Activated naive CD4-positive, alpha-beta T cell treated with anti-CD3 and anti-CD28 coated beads for 36 hours (primary cell): ENCODE measurements at places on chromosomes 1 and 21.

GRCh38 chr1:229434005-229434640 is at the start of gene ACTA1:
Gene ACTA1, minus strand, starts transcription at chr1:229434094. Its CDS starts 979 bp downstream, at chr1:229433115.
- no peak for DNase-seq

GRCh38 chr1:60600532-60600931 is 481.8 kb upstream of the NFIA start:
- no peak for DNase-seq

DNA sequence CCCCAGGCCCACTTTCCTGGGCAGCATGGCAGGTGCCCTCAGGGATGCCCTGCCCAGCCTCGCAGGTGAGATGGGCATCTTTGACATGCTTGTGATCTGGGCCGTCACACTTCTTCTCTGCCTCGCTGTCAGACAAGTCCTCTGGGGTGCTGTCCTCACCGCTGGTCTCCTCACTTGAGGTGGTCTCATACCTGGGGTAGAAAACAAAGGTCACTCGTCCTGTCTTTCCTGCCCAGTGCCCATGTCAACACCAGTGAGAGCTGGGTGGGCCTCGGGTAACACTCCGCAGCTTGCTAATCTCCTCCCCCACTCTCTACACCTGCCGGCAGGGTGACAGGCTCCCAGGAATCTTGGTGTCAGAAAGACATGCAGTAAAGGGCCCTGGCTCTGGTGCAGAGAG is 50.9 kb downstream of the KANK4 start:
- no peak for DNase-seq

DNA sequence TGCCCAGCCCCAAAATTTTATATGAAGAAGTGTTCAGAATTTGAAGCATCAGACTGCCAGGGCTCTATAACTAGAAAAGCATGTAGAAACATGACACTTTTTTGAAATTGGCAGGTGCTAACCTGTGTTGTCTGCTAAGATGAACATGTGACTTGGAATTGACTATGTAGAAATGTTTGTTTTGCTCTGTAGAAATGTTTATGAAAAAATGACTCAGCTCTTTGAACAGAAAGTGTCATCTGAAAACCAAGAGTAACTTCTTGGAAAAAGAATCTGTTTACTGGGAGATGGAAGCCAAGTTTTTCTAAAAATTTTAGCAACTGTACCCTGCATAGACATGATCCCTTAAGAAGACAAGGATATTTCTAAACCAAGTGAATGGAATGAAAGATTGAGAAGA is 59.2 kb downstream of the LHX9 start:
- DNase-seq: no peak

GRCh38 chr1:174039027-174039426 is 16.9 kb upstream of the RC3H1 start:
- no peak for DNase-seq

- DNase-seq: no peak
Observed at GRCh38 chr1:106748606-106749005, 307.9 kb upstream of the PRMT6 start.

DNA sequence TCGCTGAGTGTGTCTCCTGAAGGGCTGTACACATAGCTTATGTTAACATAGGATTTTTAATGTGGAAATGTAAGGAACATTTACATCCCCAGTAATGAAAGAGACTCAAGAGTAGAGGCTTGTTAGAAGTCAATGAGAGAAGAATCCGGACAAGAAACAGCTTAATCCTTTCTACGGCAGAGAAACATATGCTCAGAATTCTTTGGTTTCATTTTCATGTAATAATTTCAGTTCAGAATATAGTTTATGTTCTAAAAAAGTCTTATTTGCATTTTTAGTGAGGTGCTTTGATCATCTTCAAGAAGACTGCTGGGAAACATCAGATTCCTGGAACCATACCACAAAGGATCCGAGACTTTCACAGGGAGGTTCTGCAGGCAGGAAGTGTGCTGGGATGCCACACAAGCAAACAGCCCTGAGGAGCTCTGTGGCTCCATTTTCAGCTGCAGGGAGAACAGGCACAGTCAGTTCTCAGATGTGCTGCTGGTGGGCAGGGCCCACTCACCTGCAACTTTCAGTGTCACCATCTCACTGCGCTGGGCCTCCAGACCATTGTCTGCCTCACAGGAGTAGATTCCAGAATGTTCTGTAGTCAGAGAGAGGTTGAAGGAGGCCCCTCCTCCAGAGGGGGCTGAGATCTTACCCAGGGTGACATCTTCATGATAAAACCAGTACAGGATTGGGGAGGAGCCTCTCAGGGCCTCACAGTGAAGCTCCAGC is 28.4 kb downstream of the FCRL5 start:
- peak; percentile 21 for DNase-seq

DNA sequence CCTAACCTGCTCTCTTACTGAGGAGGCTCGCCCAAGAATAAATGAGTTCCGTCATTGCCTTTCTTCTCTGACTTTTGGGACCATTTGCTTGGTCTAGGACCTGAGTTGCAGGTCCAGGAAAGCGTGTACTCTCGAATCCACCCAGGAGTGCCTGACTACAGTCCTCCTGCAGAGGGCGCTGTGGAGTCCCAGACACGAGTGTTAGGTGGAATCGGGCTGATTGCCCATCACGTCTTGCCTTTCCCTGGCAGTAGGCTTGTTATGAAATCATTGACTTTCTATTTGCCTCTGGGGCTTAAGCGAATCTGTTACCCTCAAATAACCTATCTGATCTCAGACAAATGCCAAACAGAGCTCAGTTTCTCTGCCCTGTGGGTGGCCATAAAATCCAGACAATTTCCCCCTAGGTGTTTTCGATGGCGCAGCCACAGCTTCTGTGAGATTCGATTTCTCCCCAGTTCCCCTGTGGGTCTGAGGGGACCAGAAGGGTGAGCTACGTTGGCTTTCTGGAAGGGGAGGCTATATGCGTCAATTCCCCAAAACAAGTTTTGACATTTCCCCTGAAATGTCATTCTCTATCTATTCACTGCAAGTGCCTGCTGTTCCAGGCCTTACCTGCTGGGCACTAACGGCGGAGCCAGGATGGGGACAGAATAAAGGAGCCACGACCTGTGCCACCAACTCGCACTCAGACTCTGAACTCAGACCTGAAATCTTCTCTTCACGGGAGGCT is at the start of gene IL20:
TSS of gene IL20 (plus strand) at position 685 of the 733 bp plus-strand sequence. CDS start 230 bp downstream, outside the sequence.
- peak; percentile 98 for DNase-seq
